ENCODE measurements at places on chromosomes 3 and 15.

DNA sequence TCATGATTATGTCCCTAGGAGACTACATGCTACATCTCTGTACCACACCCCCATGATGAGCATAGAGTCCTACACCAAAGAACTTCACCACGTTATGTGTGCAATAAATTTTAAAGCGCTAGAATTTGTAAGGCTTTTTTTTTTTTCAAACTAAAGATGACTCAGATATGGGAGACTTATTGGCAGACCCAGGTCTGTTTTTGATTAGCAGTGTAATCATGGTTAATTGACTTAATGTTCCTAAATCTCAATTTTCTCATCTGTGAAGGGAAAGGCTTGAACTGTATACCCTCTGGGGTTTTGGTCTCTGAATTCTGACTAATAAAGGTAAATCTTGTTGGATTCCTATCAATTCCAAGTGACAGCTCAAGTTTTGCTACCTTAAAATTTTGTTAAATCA is 26.4 kb downstream of the ABI3BP start:
- no peak for DNase-seq

- DNase-seq, result no peak
These were observed 147.3 kb downstream of the TP63 start for GRCh38 chr3:189778340-189778950.

GRCh38 chr3:192957441-192958021 is 39.9 kb upstream of the MB21D2 start:
- DNase-seq, result no peak

GRCh38 chr3:53570081-53570480 is 75.7 kb downstream of the CACNA1D start:
- DNase-seq, result no peak

DNA sequence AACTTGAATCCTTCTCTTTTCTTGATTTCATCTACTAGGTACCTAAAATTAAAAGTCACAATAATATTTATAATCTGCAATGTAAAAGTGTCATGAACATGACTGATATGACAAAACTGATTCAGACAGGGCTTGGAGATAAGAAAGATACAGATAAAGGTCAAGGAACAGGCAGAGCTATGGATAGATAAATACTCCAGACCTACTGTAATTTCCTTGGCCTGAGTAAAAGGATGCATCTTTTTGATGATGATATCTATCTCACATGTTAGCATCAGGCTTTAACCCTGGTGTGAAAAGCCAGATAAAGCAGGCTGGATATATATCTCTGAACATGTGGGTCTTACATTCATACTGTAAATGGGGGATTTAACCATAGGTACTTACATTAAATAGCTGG is 108.1 kb downstream of the GADL1 start:
- no peak for DNase-seq

GRCh38 chr3:143707848-143708247 is 140.4 kb downstream of the SLC9A9 start:
- no peak for DNase-seq

- DNase-seq, result no peak
These were observed 12.5 kb downstream of the RCCD1 start for GRCh38 chr15:90967206-90967605.

DNA sequence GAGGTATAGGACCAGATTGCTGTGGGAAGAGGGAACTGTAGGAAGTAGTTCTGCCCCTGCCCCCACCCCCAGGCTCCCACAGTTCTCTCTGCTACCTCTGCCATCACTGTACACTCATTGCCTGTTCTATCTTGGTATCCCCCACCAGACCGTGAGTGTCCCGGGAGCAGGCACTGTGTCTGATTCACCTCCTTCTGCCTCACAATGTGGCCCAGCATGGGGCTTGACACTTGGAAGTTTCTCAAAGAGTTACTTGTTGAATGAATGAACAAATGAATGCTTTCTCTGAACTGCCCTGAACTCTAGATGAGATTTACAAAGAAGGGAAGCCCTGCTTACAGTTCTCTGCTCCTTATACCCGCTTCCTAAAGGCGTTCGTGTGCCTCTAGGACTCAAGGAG is 27.1 kb upstream of the PIK3CB start:
- no peak for DNase-seq

DNA sequence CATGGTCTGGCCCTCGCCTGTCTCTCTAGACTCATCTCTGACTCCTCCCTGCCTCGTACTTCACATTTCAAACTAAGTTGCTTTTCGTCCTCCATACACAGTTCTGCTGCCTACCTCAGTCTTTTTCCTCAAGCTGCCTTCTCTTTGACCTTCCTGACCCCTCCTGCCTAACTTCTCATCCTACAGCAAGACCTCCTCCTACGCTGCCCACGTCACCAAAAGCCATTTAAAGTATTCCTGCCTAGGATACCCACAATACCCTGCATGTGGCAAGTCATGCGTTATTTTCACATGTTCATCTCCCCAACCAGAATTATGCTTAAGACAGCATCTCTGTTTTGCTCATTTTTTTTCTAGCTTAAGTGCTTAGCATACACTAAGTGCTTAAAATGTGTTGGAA is 56.7 kb downstream of the LHFPL4 start:
- DNase-seq, result no peak

- no peak for DNase-seq
These were observed 7.4 kb upstream of the DLG1 start for GRCh38 chr3:197305854-197306253.

- no peak for DNase-seq
These were observed 106.3 kb downstream of the SNRPN start for GRCh38 chr15:25060996-25061620.

GRCh38 chr3:149090907-149091306 is 4.6 kb upstream of the HLTF start:
- DNase-seq, result no peak

GRCh38 chr15:70535071-70535954 is 228.0 kb downstream of the UACA start:
- DNase-seq, result peak; percentile 27

DNA sequence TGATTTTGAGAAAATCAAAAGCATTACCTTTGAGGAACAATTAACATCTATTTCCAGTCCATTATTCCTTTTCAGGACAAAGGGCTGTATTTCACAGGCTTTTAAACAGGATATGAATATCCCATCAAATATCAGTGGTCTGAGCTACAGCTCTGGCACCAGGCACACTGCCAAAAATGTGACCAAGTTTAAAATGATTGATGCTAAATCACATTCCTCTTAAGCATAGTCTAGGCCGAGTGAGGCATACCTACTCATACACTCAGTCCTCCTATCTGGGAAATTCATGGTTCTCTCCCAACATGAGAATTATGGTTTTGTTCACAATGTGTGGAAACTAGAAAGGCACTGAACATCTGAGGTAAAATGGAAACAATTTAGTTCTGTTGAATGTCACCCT is 683.5 kb downstream of the TUSC7 start:
- no peak for DNase-seq

DNA sequence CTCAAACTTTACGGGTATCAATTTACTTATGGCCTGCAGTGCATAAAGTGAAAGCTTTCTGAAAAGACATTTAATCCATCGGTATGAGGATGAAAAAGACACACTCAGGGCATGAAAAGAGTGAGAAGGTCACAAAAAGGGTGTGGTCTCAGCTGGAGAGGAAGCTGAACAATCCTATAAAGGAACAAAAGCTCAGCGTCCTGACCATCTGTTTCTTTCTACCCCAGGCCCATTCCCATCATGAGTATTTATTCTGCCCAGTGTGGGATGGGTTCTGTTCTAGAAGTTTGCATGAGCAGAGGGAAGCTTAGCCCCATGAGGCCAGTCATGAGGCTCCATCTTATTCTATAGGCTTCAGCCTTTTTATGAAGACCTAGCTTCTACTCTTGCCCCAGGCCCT is 144.6 kb downstream of the LPP start:
- DNase-seq, result no peak

DNA sequence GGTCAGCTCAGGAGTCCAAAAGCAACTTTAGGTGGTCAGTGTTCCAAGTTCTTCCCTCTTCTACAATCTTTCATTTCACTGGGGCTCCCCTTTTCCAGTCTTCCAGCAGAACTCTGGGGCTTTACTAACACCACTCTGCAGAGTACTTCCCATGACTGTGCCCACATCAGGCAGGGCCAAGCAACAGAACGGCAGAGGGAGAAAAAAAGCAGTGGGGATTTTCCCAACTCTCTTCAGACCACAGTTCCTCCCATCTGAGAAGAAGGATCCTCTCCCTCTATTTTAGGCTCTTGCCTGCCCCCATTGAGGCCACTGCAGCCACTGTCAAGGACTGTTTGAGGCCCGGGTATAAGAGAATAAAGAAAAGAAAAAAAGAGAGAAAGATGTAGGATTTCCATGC is 70.7 kb downstream of the TTBK2 start:
- no peak for DNase-seq

DNA sequence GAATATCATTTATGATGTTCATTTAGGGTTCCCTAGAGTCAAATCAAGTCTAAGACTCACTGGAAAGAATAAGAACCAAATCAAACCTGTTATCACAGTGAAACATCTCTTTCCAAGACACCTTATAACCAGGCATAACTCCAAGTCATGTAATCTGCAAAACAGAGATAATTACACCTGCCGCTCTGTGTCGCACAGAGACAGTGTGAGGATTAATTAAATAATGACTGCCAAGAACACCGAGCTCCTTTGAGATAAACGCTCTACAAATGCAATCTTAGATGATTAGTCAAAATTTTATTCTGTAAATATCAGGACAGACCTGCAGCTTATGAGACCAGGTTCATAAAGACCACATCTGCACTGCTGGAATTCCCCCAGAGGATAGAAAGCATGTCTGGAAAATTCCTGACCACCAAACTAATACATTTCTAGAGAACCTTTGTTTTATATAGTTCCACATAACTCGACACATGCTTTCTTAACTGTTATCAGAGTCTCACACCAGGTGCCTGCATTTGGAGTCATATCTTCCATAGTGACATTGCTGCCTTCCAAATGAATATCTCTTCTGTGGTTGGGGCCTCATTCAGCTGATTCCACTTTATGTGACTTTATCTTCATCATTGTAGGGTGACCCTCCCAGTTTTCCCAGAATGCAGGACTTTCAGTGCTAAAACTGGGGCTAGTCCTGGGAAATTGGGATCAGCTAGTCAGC is 252.8 kb downstream of the CD47 start:
- DNase-seq, result no peak

DNA sequence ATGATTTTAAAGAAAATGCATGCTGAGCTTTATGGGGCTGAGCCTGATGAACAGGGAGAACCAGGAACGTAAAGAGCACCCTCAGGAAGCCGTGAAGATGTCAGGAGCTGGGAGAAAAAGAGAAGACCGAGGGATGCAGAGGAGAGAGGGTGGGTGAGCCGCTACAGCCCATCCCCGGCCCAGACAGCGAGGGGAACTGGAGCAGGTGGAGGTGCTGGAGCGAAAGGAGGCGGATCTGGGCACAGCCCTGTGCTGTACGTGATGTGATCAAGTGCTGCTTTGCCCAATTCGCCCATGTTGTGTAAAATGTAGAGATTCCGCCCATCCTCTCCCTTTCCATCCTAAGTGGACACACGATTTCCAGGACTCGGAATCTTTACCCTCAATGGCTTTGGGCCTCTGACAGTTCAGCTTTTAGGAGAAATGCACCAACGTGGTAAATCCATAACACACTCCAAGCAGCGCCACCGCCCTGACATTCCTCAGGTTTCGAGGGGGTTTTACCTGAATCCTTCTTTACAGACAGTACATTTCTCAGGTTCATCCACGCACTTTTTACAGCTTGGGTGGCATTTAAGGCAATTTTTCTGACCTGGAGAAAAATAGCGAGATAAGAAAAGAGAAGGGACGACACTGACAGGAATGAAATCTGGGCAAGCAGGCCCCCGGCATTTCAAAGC is 27.1 kb upstream of the SNRPA1 start:
- no peak for DNase-seq

DNA sequence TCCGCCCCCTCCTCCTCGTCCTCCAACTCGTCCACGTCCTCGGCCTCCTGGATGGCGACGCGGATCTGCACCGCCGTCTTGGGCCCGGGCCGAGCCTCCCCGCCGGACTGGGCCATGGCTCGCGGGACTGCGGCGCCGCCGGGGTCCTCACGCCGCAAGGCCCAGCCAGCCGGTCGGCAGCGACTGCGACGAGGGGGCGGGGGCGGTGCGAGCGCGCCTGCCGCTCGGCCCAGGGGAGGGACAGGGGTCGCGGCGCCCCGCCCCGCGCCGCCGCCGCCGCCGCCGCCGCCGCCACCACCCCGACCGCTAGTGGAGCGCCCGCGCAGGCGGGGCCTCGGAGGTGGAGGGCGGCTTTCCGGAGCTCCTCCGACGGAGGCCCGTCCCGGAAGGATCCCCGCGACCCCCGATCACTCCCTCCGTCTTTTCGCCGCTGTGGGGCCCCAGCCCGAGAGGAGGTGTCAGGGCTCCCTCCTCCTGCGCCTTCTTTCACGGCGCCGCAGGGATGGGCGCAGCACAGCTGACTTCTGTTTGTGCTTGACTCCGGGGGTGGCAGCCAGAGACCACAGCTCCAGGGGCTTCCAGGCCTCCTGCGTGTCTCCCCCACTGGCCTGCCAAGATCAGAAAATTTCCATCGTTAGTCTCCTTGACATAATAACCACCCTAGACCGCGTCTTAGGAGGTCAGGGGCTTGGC is at the start of gene LARP6:
Gene LARP6 (minus strand): TSS at position 185 of the 693 bp plus-strand sequence. CDS start 69 bp downstream, at position 116.
- DNase-seq, result no peak

DNA sequence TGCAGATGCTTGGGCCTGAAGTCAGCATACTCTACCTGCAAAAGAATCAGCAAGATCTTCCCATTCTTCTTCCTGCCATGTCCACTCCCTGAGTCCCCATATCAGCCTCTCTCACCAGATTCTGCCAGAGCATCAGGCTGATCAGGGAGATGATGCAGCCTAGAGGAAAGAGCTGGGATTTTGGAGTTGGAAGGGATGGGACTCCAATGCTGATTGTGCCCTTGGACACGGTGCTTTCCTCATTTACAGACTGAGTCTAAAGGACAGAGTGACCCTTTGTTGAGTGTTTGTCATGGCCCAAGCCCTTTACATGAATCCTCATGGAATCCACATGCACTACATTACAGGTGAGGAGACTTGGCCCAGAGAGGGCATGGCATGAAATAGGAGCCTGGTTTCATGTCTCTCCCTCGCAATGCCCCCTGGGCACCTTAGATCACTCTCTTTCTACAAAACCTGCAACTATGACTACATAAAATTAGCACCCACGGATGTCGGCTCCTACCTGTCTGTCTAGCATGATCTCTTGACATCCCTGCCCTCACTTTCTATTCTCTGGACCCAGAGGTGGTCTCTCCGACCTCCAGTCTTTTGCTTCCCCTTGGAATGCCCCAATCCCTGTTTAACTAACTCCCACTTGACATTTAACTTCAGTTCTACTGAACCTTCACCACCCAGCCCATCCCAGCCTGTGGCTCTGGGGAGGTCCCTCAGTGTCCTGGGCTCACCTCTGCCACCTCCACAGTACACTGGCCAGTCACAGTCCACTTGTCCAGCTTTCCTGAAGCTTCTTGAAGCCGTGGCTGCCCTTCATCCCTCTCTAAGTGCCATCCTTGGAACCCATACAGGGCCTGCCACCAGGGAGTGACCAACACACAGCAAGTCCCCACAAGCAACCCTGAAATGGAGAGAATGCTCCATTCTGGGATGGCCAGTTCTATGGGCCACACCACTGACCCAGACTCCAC is 173.5 kb downstream of the ABHD5 start:
- DNase-seq, result no peak

- no peak for DNase-seq
These were observed 118.1 kb downstream of the MYO9A start for GRCh38 chr15:71999807-72000206.

- DNase-seq, result no peak
These were observed 32.1 kb downstream of the DLG1 start for GRCh38 chr3:197266331-197266730.

GRCh38 chr15:51191072-51191670 is 96.5 kb upstream of the TNFAIP8L3 start:
- DNase-seq, result no peak

GRCh38 chr3:30181178-30181465 is 425.3 kb upstream of the TGFBR2 start:
- DNase-seq, result no peak

- DNase-seq, result no peak
These were observed 257.8 kb downstream of the PLCL2 start for GRCh38 chr3:17142516-17142915.

Data from activated T-helper 9 cell treated with anti-CD3 and anti-CD28 coated beads, Interleukin-2, amount 50 U/mL, for 16 hours (primary cell).